ENCODE measurements at places on chromosomes 7 and 10.

- DNase-seq: no peak
Observed at GRCh38 chr7:91945476-91945875, 4.8 kb downstream of the AKAP9 start.

- peak; percentile 41 for DNase-seq
Observed at GRCh38 chr10:110357252-110357780, 52.6 kb upstream of the SMNDC1 start.

DNA sequence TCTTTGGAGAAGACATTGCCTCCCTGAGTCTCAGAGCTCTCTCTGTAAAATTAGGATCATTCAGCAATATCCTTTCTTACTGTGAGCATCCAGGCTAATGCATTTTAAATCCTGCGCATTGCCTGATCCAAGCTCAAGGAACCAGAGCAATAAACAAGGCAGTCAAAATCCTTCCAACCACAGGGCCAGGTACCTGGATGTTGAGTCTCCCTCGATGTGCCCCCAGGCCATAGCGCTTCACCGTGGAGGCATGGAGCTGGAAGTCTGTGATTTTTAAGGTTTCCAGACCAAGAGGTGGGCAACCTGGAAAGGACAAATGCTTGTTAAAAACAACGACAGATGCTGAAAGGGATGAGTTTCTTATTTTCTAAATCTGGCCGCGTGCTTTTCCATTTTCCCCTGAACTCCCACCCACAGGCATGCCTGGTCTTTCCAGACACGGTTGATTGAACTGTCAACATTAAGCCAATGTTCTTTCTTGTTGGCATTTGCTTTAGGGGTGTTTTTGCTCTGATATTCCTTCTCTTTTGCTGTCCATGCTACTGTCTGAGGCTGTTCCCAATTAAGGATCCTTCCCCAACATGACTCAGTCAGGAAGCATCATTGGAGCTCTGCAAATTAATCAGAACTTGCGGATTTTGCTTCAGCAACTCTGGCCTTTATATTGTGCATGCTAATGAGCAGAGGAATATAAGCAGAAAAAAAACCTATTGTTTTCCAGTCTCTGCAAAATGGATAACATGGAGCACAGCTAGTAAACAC is 29.0 kb downstream of the CPXM2 start:
- DNase-seq: no peak

GRCh38 chr10:114990991-114991390 is 53.0 kb downstream of the TRUB1 start:
- no peak for DNase-seq

- peak; percentile 68 for DNase-seq
Observed at GRCh38 chr10:17029581-17030271, 99.9 kb downstream of the CUBN start.

GRCh38 chr7:50190776-50191175 is 97.7 kb upstream of the ZPBP start:
- no peak for DNase-seq

GRCh38 chr10:72080042-72080975 is 8.0 kb downstream of the SPOCK2 start:
- DNase-seq: no peak
